ENCODE measurements at places on chromosomes 4 and X.
A peak's percentile ranks its signal among the peaks of the same experiment; 100 is the strongest.

- DNase-seq = no peak
Measured at GRCh38 chr4:74543231-74543781, 98.4 kb downstream of the AREG start.

- no peak for DNase-seq
Measured at GRCh38 chr4:145829629-145830395, 108.8 kb downstream of the ZNF827 start.

DNA sequence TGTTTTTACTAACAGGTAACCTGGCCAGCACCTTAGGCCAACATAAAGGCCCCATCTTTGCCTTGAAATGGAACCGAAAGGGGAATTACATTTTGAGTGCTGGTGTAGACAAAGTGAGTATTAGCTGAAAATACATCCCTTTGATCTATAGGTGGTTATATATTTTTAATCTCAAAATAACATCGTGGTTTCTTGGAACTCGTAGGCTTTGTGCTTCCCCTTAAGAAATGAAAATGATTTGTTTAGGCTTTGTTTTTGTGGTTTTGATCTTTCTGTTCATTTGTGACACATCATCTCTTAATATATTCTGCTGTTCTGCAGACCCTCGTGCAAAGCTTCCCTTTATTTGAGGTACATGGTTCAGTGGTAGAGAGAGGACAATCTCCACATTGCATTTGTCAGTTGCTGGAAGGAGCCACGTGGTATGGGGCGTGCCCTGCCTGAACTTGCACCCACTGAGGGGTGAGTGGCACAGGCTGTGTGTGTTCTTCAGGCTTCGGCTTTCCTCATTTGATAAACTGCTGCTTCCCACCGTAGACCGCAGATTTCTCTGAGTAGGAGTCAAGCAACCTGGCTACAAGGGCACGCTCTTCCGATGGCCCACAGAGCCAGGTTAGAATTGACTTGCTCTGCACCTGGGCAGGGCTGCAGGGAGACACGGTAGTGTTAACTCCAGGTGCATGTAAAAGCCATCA, 72.2 kb downstream of the GPR143 start:
- no peak for DNase-seq

GRCh38 chrX:43618366-43619205, 37.5 kb upstream of the MAOA start:
- no peak for DNase-seq

- DNase-seq = no peak
Measured at GRCh38 chr4:7226439-7226838, 34.1 kb downstream of the SORCS2 start.

DNA sequence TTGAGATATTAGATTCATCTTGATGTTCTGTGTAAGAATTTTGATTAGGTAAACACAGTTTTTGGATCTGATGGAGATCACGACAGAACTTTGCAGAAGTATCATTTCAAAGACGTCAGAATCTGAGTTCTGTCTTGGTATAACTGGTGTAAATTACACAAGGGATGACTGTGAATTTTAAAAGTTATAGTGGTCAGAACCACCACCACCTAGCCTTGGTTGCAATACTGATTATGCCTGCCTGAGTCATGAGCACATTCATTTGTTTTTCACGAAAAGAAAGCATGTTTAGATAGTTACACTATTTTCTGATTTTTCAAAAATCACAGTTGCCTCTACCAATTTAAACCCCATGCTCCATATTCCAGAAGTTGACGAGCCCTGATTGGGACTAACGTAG, 54.8 kb downstream of the ZFX start:
- no peak for DNase-seq

GRCh38 chr4:169079942-169080827, 70.1 kb upstream of the CBR4 start:
- DNase-seq = peak; percentile 2

DNA sequence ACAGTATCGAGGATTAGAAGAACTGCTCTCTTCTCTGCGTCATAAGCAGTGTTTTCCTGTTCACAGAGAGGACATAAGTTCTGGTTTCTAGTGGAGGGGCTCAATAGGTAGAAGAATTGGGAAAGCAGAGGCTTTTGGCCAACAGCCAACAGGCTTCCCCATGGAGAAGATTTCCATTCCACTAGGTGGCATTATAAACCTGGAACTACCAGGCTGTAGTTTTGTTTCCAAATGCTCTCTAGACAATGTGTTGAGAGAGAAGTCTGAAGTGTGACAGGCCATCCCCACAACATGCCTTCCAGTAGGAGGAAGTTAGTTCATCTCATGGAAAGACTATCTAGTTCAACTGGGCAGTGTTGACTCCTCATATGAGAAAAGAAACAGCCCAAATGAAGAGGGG, 63.8 kb upstream of the ANXA10 start:
- no peak for DNase-seq

GRCh38 chrX:154732421-154733065, 18.3 kb downstream of the GAB3 start:
- no peak for DNase-seq

GRCh38 chr4:114717432-114717831, 118.8 kb downstream of the UGT8 start:
- no peak for DNase-seq

DNA sequence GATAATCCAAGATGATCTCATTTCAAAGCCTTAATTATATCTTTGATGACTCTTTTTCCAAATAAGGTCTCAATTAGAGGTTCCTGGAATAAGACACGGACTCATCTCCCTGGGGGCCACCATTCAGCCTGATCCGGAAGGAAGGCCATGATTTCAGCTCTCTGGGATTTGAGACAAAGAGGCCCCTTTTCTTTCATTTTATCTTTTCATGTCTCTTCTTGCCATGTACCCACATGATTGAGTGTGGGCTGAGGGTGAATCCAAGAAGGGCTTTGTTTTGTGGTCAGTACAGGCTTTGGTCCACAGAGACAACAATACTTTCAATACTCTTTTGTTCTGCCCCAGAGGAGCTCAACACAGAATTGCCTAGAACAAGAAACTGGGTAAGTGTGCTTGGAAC, 261.2 kb downstream of the TRIML1 start:
- no peak for DNase-seq

- DNase-seq = no peak
Measured at GRCh38 chrX:129983575-129984110, 1.2 kb downstream of the BCORL1 start.
